ENCODE measurements at places on chromosomes 11 and 22.

DNA sequence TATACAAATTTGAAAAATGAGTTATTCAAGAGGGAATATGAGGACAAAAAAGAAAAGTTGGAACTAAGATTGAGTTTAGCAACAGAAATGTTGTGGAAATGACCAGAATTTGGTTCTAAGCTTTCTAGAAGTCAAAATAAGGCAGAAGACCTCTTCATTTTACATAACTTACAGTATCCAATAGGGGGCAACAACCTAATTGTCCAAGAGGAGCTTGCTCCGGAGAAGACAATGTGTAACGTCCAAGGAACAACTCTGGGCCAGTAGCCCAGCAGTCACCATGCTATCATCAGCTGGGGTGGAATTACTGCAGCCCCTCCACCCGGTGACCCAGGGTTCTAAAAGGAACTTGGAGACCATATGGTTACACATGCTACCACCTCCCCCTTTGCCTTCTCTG, 14.1 kb downstream of the CNTF start:
- DNase-seq: no peak

DNA sequence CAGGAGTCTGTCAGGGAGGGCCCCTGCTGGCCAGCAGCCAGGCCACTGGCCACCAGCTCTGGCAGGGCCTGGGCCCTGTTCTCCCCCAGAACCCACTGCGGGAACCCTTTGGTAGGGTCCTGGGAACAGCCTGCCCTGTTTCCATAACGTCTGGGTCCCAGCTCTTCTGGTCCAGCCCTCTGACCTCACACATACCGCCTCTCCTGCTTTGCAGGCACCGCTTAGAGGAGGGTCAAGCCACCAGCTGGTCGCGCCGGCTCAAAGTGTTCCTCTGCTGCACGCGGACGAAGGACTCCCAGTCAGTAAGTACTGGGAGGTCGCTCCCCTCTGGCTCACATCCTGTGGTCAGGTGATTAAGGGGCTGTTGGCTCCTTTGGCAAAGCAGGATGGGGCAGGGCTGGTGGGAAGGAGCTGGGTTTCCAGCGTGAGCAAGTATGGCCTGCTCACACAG, 26.6 kb upstream of the MYRF start:
- DNase-seq: no peak

- no peak for DNase-seq
These were observed 34.2 kb downstream of the OSBP2 start for GRCh38 chr22:30728826-30729225.

GRCh38 chr11:29162491-29162890, 854.3 kb downstream of the KCNA4 start:
- no peak for DNase-seq

GRCh38 chr11:88103337-88104206, 71.7 kb downstream of the RAB38 start:
- DNase-seq: no peak

- DNase-seq: no peak
These were observed 17.0 kb downstream of the XRCC6 start for GRCh38 chr22:41638124-41638523.

DNA sequence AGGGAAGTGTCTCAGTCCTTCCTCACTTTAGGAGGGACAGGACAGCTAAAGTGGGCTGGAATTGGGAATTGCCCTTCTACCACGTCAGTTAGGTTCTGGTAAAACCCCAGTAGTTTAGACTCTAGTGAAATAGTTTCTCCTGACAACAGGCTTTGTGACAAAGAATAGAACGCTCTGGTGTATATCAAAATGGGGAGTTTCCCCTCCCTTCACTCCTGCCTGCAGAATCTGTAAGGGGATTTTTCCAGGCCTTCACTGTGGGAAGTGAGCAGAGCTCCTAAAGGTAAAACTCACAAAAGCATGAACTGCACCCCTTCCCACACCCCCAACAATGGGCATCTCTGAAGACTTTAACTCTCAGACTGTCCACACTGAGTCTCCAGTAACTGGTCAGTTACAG, 460.9 kb upstream of the LRRC4C start:
- DNase-seq: no peak

DNA sequence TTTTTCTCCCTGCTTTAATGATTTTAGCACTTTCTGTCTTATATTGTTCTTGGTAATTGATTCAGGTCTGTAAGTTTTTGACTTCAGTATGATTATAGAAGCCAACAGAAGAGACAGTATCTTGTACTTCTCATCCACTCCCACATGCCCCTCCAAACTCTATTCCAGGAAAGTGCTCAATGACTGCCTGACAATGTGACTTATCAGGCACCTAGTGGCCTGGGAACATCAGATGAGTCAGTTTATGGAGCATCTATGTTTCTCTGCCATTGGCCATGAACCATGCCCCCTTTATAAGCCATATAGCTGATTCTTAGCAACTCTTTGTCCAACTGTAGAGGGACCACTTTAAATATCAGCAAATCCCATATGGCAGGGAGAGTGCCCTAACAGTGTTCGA, 179.2 kb upstream of the MTMR2 start:
- no peak for DNase-seq
